Right ventricle myocardium superior (tissue), 1 donor: ENCODE measurements at places on chromosomes 6 and 20.

GRCh38 chr20:58568126-58568482, 52.9 kb upstream of the APCDD1L start:
- no peak for DNase-seq

GRCh38 chr6:19450651-19451050, 386.5 kb upstream of the ID4 start:
- DNase-seq: no peak

- no peak for DNase-seq
Measured at GRCh38 chr6:151506761-151507160, 12.9 kb downstream of the CCDC170 start.

- DNase-seq: no peak
Measured at GRCh38 chr6:51024126-51024525, 205.5 kb downstream of the TFAP2B start.

DNA sequence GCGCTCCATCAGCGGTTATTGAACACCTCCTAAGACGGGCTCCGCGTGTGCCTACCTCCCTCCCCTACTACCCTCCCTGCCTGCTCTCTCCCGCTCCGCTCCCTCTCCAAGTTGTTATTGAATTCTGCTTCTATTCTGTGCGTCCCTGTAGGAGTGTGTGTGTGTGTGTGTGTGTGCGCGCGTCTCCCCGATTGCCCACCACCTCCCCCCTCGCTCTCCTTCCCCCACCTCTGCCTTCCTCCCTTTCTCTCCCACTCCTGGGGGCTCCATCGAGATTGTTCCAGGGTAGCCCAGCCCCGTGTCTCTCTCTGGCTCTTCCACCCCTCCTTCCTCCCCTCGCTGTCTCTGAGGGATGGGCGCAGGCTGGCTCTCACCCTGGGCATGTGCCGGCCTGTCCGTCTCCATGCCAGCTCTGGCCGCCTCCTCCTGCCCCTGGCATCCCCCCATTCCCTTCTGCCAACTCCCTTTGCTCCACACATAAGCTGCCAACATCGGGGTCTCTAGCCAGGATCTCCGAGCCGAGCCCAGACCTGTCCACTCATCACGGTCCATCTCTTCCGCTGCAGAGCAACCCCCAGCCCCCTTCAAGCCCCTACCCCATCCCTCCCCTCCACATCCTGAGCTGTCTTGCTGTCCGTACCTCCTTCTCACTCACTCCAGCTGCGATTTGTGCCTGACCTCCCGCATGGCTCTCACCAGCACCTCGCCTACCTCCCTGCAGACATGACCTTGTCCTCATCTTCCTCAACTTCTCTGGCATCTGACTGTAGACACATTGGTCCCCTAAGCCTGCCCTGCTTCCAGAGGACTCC, 68.5 kb downstream of the SRC start:
- DNase-seq: no peak

GRCh38 chr20:61664556-61665320, 400.9 kb downstream of the TAF4 start:
- no peak for DNase-seq

- no peak for DNase-seq
Measured at GRCh38 chr6:72699159-72699558, 77.3 kb downstream of the KCNQ5 start.
